Neural progenitor cell (in vitro differentiated cells): ENCODE measurements at places on chromosomes 4 and X.

DNA sequence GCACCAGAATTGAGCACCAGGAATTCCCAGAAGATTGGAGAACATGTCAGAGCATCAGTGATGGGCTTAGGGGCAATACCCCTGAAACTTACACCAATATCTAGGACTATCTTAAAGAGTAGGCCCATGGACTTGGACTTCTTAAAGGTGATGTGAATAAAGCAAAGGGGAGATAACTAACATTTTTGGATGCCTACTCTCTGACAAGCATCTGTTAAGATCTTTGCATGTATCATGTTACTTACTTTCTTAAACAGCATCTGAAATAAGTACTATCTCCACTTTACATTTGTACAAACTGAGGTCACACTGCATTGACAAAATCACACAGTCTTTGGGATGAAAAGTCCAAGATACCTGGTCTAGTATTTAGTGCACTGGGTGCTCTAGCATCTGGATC lies 258.6 kb upstream of the ARSJ start:
- DNase-seq: no peak

- DNase-seq: no peak
Measured at GRCh38 chr4:153589703-153590595, 94.1 kb upstream of the TLR2 start.

GRCh38 chrX:70255452-70255851 lies 4.6 kb downstream of the P2RY4 start:
- no peak for DNase-seq

GRCh38 chr4:182344968-182345367 lies 101.8 kb downstream of the TENM3 start:
- no peak for DNase-seq

DNA sequence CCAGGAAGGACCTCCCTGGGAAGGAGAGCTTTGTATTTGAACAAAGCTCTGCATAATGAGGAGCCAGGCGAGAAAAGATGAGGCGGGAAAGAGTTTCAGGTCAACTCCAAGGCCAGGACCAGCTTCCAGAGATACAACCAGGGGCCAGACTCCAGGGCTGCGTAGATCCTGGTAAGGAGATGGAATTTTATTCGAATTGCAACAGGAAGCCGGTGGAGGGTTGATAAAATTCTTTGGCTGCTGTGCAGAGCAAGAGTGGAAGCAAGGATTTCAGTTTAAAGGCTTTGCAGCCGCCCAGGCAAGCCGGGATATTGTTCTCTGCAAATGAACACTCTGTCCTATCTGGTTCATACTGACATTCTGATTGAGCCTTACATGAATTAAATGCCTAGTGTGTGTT lies 40.2 kb upstream of the CBR4 start:
- no peak for DNase-seq

- DNase-seq: no peak
Measured at GRCh38 chr4:3201718-3202702, 46.9 kb upstream of the MSANTD1 start.

GRCh38 chr4:4784379-4784778 lies 75.1 kb upstream of the MSX1 start:
- DNase-seq: peak; percentile 88

GRCh38 chrX:40922307-40922706 lies 162.9 kb upstream of the USP9X start:
- peak; percentile 68 for DNase-seq

- peak; percentile 36 for DNase-seq
Measured at GRCh38 chr4:84378356-84378755, 120.7 kb downstream of the NKX6-1 start.
